ENCODE measurements at places on chromosomes 4 and X. TPM values are rescaled to one million over a fixed set of nuclear protein-coding genes. Genes with fewer than 3 reads are reported as not detected.

DNA sequence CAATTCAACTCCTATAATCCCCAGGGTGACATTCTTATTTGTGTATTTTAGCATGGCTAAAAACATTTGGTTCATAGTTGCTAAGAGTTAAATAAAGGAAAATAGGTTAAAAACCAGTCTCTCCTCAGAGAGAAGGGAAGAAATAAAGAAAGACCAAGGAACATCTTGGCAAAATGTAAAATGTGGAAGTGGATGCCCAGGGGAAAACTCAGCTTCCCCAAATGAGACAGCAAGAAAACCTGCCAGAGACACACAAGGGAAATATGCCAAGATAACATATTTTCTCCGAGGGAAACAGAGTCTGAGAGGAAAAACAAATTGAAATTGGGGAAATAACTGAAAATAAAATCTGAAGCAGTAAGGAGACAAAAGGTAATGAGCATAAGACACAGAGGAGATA lies 1569.3 kb downstream of the PCDH18 start:
- DNase-seq, result no peak

- DNase-seq, result no peak
These were observed 16.6 kb downstream of the DCK start for GRCh38 chr4:71009890-71010588.

DNA sequence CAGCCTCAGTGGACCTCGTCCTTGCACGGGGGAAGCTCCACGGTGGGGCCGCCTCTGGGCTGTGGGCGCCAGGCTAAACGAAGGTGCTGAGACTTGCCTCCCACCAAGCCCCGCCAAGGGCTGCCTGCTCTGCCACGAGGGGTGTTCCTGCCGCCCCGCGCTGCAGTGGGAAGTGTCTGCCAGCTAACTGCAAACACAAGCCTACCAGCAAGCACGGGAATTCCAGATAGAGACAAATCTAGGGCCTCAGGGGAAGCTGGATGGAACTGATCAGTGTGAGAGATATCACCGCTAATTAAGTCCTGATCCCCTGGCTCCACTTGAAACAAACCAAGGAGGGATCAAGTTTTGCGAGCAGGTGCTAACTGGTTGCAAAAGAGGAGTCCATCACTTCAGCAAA lies 181.6 kb upstream of the LEF1 start:
- DNase-seq, result no peak

GRCh38 chr4:84825701-84826341 lies 140.7 kb downstream of the WDFY3 start:
- DNase-seq, result no peak

DNA sequence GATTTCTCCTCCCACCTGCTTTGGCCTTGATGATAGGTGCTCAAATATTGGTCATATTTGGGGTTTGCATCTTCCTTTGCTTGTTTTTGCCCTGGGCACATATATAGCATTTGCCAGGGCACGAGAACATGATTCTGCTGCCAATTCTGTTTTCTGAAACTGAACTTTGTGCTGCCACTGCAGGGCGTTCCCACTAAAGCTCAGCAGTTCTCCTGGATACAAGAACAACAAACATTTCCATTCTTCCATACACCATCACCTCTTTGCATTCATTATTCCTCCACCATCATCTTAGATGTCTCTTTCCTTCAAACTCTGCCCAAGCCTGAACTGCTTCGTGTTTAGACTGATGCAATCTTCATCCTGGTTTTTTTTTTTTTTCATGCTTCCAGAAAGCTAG lies 36.3 kb upstream of the GATB start:
- DNase-seq, result no peak

- DNase-seq, result no peak
These were observed 146.8 kb downstream of the KLHL4 start for GRCh38 chrX:87664381-87664780.

- no peak for DNase-seq
These were observed 56.6 kb upstream of the WDR1 start for GRCh38 chr4:10173037-10173753.

DNA sequence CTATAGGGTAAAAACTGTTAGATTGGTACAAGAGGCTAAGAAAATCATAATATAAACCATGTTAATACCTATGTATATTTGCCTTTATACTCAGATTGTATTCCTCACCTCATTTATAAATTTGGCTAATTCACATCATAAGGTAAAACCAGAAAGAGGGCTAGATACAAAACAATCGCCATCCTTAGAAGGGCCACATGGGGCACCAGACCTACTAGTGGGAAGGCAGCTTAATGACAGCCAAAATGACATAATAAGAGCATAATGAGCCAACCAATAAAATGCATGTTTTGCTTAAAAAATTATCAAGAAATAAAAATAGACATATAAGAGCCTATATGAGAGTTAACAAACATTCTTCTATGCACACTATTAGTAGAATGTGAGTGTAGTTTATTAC lies 107.3 kb upstream of the PRDX4 start:
- DNase-seq, result no peak

GRCh38 chr4:184994010-184994622 lies 24.2 kb upstream of the HELT start:
- DNase-seq, result no peak

DNA sequence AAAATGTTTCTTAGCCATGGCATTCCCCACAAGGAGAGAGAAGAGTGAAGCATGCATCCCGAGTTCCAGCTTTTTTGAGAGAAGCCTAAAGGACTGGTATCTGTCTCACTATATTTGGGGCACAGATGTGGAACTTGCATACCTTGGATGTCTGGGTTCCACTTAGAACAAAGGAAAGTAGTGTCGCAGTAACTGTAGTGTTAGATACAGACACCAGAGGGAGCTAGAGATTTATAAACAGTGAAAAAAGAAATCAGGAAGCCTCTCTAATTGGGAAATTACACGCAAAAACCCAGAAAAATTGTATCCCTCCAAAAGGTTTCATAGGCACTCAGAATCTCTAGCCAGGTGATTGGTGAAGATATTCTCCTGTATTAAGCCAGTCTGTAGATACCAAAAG lies 34.4 kb downstream of the AGTR2 start:
- DNase-seq, result no peak

- DNase-seq, result no peak
These were observed 1415.5 kb downstream of the PCDH7 start for GRCh38 chr4:32135642-32136041.

GRCh38 chr4:85821688-85822455 lies 346.9 kb downstream of the ARHGAP24 start:
- DNase-seq, result no peak

SCFD2 gene
- total RNA-seq, result 22.8 TPM

TAF7L gene
- total RNA-seq, result not detected

ZNF185 gene
- not detected for total RNA-seq

STBD1 gene
- 19.9 TPM for total RNA-seq

SMPX gene
- not detected for total RNA-seq

SULT1B1 gene
- total RNA-seq, result 0.96 TPM

MFAP3L gene
- 2.2 TPM for total RNA-seq

ELF4 gene
- total RNA-seq, result 25.7 TPM
